GOT3 (cell line): ENCODE measurements at places on chromosomes 7 and 10.

DNA sequence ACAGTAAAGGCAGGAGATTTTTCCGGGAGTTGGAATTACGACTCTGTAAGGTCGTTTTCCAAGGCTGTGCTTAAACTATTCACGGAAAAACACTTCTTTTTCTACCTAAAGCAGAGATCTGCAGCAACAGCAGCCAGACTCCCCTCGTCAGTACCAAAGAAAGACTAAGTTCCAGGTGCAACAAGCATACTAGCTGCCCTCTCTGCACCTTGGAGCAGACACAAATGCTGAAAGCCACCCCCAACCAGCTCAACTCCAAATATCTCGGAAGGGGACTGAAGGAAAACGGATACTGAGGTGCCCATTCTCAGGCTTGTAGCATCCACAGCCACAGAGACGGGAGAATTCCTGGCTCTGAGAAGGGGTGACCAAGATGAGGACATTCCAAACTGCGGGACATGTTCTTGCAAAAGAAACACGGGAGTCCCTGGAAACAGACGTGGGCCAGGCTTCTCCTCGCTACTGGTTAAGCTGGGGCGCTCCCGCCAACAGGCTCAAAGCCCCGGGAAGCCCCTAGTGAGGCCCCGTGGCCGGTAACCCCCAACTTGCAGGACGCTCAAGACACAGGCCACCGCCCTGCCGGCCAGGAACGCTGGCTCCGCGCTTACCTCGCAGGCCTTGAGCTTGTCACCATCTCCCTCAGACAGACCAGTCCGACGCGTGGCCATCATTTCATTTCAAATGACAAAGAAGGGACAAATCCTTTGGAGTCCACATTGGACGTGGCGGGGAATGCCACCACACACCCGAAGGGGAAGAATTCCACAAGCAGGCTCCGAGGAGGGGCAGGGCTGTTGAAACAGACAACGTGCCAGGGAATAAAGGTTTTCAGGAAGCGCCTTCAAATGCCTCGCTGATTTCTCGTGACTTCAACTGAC lies 2.2 kb downstream of the ARHGAP21 start:
- no peak for DNase-seq

DNA sequence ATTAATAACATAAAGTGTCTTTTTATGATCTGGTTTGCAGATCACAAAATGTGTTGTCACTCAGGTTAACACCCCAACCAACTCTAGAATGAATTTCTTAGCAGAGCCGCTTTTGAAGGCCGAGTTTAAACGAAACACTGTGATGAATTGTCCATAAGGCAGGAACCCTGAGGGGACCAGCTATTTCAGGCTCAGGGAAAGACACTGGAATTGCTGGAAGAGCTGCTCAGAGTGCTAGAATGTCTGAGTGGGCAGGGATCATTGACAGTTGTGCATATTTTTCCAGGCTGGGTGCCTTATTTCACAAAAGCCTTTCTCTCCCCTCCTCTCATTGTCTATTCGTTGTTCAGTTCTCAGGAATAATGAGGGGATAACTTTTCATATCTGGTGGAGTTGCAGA lies 68.7 kb upstream of the PRKG1 start:
- no peak for DNase-seq

- DNase-seq, result no peak
Measured at GRCh38 chr10:77687621-77688020, 50.0 kb upstream of the KCNMA1 start.

- DNase-seq, result no peak
Measured at GRCh38 chr10:12829831-12830390, 171.6 kb downstream of the CCDC3 start.

DNA sequence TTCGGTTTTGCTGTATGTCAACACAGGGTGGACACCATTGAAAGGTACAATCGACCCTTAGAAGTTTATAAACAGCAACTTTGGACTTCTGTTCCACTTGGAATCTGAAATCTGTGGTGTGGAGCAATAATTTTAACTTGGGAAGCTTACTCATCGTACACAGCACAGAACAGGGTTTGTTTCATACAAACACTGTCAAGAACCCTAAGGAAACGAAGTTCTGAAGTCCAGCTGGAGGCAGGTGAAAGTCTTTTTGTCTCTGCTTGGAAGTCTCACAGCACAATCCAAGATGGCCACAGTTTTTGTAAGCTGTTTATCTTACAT lies 31.5 kb downstream of the NMT2 start:
- DNase-seq, result no peak

DNA sequence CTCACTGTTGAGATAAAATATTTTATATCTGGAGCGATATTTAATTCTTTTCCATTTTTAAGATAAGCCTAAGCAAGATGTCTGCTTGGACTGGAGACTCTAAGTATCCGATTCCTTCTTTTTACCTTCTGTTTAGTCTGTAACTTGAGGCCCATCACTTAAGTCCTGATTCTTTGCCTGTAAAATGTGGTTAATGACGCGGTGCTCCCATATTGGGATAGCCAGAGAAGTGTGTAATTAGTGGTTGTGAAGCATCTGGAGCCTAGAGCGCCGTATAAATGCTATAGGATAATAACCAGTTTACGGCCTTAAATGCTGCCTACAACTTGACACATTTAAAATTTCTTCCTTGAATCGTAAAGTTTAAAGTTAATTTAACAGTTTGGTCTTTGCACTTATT lies 132.9 kb downstream of the CHN2 start:
- no peak for DNase-seq

DNA sequence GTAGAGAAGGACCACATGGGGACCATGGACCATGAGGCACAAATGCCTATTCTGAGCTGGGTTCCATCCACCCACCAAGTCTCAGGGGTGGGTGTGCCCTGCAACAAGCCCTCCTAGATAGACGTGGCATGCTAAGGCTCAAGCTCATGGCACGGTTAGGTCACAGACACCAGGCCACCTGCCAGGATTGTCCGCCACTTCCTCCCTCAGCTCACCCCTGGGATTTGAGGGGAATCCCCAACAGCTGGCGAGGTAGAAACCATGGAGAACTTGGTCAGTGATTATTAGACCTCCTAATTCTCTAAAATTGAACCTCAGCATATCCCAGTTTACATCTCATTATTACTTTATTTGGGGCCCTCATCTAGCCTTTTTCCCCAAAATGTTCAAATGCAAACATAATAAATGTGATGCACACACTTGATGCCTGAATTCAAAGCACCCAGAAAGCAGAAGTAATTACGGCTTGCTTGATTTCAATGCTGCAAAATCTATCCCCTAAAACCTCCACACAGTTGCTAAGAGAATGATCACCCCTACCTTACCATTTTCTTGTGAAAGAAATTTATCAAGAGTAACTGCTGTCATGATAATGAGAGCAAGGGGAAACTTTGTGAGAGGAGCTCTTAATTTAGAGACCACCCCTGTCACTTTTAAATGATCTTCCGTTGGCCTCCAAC lies 366.6 kb upstream of the PFKP start:
- no peak for DNase-seq

DNA sequence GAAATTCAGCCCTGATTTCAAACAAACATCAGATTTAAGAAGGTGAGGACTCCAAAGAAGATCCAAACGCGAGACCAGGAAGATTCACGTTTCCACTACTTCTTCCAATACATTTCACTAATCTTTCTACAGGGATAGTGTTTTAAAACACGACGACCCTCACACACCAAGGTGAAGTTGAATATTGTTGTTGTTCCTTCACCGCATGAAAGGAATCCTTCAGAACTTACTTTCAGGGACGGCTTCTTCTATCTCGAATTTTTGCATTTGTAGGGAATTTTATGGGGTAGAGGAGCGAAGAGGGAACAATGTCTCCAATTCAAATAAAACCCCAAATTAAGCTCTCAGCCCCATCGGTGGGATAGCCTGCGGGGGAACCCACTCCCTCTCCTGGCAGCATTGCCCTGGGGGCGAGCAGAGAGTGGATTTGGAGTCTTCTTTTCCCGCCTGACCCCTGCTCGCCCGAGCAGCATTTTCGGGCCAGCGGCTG lies 1.5 kb upstream of the GATA3 start:
- no peak for DNase-seq

- no peak for DNase-seq
Measured at GRCh38 chr10:18340496-18341051, 200.3 kb downstream of the CACNB2 start.
